ENCODE measurements at places on chromosomes 7 and 10.

DNA sequence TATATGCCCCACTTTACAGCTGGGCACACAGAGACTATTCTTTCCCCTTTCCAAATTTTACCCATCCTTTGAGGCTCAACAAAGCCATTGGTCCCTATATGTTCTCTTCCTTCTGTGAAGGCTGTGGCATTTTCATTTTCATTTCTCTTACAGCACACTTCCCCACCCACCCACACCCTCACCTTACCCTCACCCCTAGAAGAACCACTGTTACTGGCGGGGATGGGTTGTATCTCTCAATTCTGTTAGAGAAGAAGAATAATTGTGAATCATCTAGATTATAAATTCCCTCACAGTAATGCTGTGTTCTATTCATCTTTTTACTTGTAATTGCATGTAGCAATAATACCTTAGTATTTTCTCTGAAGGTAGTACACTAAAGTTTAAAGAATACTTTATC, 10.2 kb upstream of the CCDC71L start:
- no peak for DNase-seq

- DNase-seq, result no peak
These were observed 10.8 kb upstream of the VSIR start for GRCh38 chr10:71783917-71784678.

GRCh38 chr7:6266699-6267098, 5.7 kb downstream of the CYTH3 start:
- DNase-seq, result no peak

DNA sequence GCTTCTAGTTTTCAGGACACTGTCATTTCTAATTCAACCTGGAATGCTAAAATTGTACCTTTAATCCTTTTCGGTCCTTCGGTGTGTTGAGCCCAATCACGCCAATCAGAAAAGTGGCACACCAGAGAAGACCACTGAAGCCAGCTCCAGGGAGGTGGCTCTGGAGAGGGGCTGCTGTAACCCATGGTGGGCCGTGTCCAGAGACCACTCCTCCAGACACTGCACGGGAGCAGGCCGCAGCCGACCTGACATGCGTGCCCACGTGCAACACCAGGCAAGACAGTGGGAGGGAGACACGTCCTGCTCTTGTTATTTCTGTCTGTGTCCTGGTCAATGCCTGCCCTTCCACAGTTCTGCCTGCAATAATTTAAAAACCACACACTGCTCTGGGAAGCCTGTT, 246.1 kb downstream of the ZMYND11 start:
- DNase-seq, result no peak

DNA sequence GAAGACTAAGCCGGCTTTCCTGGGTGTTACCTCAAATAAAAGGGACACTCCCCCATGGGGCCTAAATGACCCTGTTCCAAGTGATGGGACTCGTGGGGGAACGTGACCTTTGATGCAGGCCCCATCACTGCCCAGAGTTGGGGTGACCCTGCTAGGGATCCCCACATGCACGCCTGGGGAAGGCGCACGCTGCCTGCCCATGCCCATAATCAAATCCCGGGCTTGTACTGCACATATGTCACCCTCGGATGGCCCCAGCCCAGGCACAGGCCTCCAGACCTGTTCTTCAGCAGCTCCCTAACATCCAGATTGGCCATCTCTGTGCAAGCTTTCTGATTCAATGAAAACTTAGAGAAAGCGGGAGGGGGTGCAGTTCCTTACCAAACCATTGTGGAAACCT, 14.7 kb downstream of the EBF3 start:
- DNase-seq, result no peak

DNA sequence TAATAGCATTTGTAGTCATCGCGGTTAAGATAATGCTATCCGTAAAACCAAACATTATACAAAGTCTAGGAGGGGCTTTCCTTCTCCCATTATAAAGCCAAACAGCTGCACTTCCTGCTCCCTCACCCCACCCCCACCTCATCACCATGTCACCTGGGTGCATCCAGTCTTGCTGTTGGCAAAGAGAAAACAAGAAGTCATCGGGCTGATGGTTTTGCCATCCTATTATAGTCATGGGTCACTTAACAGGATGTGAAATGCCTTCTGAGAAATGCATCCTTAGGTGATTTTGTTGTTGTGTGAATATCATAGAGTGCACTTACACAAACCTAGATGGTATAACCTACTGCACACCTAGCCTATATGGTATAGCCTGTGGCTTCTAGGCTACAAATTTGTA, 157.0 kb downstream of the BMPER start:
- DNase-seq, result no peak

- no peak for DNase-seq
These were observed 103.7 kb upstream of the AOAH start for GRCh38 chr7:36827726-36828703.

- DNase-seq, result no peak
These were observed 31.5 kb downstream of the NRF1 start for GRCh38 chr7:129642871-129643549.

DNA sequence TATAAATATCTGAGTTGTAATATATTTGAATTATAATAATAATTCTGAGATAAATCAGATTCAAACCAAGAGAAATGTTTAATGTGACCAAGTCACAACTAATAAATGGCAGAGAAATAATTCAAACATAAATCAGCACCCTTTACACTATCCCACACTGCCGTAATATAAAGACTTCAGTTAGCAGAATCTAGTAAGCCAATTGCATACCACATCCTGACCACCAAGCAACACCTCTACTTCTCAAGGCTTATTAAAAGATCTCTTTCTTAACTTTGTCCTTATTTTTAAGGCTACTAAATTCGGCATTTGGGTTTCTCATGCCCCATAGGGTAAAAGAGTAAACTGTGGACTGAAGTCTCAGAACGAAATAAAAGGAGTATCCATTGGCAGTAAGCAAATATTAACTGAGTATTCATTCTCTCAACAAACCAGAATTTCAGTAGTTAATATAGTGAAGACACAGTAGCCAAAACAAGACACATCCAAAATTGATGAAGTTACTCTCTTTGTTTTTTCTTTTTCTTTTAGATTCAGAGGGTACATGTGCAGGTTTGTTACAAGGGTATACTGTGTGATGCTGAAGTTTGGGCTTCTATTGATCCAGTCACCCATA, 14.8 kb downstream of the ACBD5 start:
- DNase-seq, result no peak

DNA sequence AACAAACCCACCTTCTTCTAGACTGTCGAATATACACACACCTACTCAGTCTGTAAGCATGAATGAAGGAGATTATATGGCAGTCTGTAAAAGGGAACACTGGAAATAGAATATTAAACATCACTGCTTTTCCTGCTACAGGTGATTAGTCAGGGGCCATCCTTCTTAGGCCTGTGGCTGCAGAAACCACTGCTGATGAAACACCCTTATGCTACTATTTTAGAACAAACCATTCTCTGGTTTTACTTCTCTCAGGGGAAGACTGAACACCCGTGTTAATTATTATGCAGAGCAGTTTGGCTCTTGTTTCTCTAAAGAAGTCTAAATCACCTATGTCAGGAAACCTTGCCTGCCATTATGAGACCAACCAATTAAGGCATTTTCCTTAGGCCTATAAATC, 351.1 kb upstream of the KLF6 start:
- no peak for DNase-seq

DNA sequence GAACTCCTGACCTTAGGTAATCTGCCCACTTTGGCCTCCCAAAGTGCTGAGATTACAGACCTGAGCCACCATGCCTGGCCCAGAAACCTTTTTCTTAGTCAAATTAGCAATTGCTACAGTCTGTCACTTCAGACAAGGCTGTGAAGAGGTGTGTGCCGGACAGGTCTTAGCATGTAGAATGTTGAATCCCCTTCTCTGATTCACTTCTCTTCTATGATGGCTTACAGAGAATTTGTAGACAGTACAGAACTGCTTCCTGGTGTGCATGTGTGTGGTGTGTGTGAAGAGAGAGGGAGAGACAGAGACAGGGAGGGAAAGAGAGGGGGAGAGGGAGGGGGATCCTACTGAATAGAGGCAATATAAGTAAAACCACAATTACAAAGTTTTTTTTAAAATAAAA, 150.4 kb downstream of the PARD3 start:
- no peak for DNase-seq

DNA sequence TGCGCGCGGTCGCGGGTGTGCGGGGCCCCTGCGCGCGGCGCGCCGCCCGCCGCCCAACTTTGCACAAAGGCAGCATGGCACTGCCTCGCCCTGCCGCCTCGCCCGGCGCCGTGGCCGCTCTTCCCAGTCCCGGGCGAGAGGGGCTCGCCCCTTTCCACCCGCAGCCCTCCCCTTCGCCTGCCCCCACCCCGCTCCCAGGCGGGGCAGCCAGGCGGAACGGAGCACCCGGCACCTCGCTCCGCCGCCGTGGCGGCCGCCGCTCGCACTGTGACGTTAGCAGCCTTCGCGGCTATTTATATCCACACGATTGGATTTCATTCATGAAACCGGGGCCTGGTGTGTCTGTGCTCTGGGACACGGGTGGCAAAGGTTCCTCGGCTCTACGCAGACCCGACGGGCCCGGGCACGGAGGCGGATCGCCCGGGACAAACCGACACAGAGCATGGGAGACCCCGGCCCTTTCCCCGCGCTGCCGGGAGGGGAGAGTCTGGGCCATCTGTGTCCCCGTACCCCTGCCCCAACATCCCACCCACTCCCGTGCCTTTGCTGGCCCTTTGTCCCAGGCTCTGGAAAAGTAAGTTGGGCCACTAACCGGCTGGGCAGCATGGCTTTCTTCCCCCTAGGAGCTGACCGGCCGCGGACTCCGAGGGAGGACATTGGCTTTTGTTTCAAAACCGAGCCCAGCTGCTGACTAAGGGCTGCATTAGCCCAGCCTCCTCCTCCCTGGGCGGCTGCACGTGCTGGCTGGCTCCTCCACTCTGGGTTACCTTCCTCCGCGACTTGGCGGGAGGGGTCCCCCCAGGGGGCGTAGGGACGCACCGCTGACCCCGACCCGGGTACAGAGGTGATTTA, at the start of gene RHOBTB1:
TSS of gene RHOBTB1 (minus strand) at position 128 of the 852 bp plus-strand sequence. CDS start 32,643 bp downstream, outside the sequence.
- DNase-seq, result no peak

DNA sequence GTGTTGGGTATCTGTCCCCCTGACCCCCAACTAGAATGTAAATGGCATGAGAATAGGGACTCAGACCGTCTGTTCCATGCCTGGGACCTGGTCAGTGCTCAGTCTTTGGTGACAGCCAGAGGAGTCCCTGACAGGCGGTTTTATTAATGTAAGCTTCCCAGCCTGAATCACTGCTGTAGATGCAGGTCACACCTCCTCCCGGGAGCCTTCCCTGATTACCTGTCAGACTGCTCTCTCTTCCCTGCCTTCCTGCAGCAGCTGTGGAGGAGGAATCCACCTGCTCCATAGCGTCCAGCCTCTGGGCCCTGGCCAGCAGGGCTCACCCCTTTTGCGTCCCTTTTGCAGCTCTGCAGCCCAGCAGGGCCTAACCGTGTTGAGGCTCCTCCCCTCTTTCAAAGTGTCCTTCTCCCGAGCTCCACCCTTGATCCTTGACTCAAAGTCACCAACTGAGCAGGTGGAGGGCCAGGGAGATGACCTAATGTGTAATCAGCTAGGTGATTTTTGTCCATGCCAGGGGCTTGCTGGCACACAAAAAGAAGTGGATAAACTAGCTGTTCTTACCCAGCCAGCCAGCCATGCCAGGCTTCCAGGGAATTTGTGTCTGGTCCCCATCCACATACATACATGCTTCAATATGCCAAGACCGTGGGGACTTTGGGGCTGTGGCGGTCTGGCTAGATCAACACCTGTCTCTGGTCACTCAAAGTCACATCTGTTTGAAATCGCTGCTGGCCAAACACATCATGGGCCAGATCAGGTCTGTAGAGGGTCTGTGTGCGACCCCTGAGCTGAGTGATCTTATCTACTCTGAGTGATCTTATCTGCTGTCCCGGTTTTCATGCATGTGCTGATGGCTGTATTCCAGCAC, 195.1 kb downstream of the CCDC3 start:
- no peak for DNase-seq

GRCh38 chr10:127798111-127798510, 61.1 kb downstream of the FOXI2 start:
- no peak for DNase-seq

- no peak for DNase-seq
These were observed 60.2 kb downstream of the CHST15 start for GRCh38 chr10:124032971-124033886.

DNA sequence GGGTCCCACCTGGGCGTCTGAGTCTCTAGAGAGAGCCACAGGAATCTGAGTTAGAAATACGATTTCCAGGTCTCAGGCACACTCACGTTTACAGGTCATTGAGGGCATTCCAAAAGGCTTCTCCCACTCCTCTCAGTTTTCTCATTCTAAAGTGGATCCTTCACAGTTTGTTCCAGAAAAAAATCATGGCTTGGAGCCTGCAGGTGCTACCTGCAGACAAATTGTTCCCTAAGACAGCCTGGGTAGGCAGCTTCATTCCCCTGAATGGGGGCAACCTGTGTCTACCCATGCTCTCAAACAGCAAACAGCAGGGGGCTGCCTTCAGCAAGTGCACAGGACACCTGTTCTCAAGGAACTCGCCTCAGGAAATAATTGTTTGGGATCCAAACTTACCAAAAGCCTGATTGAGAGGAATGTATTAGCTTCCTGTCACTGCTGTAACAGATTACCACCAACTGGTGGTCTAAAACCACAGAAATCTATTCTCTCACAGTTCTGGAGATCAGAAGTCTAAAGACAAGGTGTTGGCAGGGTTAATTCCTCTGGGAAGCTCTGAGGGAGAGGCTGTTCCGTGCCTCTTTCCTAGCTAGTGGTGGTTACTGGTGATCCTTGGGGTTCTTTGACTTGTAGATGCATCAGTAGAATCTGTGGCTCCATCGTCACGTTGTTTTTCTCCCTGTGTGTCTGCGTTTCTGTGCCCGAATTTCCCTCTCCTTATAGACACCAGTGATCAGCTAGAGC, 117.2 kb downstream of the RAB11FIP2 start:
- no peak for DNase-seq
